ENCODE measurements at places on chromosomes 2 and 18.

GRCh38 chr18:13433685-13434084 is 215.1 kb downstream of the LDLRAD4 start:
- no peak for DNase-seq

DNA sequence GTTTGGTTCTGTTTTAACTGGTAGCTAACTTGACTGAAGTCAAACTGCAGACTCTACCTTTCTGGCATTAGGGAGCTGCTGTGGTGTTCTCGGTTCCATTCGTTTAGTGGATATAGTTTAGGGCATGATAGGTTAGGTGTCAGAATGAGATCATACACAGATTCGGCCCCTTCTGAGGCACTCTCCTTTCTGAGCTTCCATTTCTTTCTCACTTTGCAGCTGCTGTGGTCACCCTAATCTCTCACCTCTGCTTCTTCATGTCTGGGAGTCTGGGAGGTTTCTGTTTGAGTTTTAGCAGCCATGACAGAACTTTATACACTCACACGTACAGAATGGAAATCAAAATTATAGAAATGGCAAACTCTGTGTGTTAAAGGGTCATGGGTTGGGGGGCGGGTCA is 122.8 kb downstream of the ATP9B start:
- DNase-seq = no peak

GRCh38 chr2:1847846-1848598 is 103.7 kb upstream of the PXDN start:
- no peak for DNase-seq

- DNase-seq = no peak
Observed at GRCh38 chr2:31644551-31644950, 63.8 kb upstream of the SRD5A2 start.

GRCh38 chr2:100852999-100853908 is 33.3 kb downstream of the NPAS2 start:
- no peak for DNase-seq

DNA sequence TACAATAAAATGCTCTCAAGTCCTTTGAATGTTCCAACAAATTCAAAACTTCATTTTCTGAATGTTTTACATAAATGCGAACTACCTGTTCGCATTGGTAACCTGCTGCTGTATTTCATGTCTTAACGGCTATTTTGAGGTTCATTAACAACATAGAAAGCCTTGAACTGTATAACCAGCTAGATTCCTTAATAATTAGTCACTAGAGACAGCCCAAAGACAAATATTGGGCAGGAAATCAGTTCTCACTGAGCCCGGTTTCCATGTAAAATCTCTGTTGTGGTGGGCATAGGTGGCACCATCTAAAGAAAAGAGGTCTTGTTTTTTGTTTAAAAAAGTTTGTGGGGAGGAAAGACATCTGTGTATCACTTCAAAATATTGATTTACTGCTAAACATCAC is 29.2 kb downstream of the PDIA6 start:
- no peak for DNase-seq

GRCh38 chr2:239369631-239370161 is 31.1 kb downstream of the HDAC4 start:
- DNase-seq = peak; percentile 94

DNA sequence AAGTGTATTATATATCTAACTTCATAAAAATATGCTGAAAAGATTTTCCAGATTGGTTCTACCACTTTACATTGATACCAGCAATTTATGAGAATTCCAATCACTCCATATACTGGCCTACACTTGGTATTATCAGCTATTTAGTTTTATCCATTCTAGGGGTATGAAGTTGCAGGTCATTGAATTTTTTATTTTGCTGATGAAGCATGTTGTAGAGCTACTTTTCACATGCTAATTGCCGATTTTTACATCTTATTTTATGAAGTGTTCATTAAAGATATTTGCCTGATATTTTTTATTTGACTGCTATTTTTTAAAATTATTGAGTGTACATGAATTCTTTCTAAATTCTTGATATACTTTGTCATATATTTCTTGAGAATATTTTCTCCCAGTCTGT is 542.1 kb downstream of the ADCYAP1 start:
- DNase-seq = no peak

- DNase-seq = peak; percentile 31
Observed at GRCh38 chr2:218880102-218880858, at the start of gene WNT10A. TSS of gene WNT10A (plus strand) at chr2:218880852. CDS start at chr2:218880996, 144 bp downstream.

DNA sequence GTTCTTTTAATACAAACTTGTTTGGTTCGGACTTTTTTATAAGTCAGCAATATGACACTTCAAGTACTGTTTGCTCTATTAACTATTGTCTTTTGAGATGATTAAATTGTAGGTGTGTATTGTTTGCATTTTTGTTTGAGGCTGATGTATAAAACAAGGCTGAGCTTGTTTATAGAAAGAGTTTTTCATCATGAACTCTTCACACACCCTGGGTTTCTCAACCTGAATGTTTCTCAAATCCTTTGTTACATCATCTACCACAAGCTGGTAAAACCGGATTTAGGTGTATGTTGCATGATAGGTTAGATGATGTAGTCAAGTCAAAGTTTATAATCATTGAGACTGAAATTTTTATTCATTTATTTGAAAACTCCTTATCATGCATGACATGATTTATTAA is 335.2 kb upstream of the LRATD1 start:
- no peak for DNase-seq

- peak; percentile 95 for DNase-seq
Observed at GRCh38 chr2:145751629-145752028, 1231.7 kb upstream of the ZEB2 start.

- peak; percentile 91 for DNase-seq
Observed at GRCh38 chr2:231925303-231926179, 655 bp downstream of the NPPC start.

DNA sequence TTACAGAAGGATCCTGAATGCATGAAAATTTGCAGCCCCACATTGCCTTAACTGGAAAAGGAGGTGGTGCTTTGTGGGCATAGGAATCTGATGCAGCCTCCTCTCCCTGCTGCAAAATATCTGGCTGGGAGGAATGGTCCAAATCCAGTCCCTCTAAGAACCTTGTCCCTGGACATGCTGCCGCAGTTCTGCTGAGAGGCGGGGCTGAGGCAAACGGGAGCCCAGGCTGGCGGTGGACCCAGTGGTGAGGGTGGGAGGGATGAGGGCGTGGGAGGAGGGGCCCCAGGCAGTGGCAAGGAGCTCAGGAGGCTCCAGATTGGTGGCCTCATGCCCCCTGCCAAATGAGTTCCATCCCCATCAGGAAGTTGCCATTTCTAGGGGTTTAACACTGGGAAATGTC is 36.2 kb downstream of the ZAP70 start:
- DNase-seq = no peak

GRCh38 chr2:196172951-196173350 is 1.6 kb upstream of the STK17B start:
- DNase-seq = no peak

GRCh38 chr2:47782381-47782670 is 619 bp upstream of the MSH6 start:
- no peak for DNase-seq

GRCh38 chr18:78647018-78647417 is 332.6 kb upstream of the SALL3 start:
- DNase-seq = no peak

DNA sequence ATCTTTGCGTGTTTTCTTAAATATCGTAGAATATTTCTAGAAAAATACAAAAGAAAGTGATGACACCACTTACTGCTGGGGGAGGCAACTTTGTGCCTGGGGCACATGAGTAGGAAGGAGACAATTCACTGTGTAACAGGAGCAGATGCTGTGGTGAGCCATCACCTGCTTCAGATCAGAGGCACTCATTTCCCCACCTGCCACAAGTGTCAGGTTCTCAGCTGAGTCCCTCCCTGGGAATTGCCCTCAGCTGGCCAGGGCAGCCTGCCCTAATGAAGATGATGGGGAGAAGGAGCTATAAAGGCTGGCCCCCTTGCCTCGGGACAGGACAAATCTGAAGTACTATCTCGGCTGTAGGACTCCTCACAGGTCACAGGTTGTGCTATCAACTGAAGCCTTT is 322.8 kb downstream of the STK39 start:
- DNase-seq = no peak

- no peak for DNase-seq
Observed at GRCh38 chr2:123085484-123085883, 939.6 kb upstream of the CNTNAP5 start.

- DNase-seq = no peak
Observed at GRCh38 chr2:71063216-71063615, 5.2 kb upstream of the NAGK start.

GRCh38 chr18:26536664-26537063 is 11.7 kb downstream of the KCTD1 start:
- no peak for DNase-seq

DNA sequence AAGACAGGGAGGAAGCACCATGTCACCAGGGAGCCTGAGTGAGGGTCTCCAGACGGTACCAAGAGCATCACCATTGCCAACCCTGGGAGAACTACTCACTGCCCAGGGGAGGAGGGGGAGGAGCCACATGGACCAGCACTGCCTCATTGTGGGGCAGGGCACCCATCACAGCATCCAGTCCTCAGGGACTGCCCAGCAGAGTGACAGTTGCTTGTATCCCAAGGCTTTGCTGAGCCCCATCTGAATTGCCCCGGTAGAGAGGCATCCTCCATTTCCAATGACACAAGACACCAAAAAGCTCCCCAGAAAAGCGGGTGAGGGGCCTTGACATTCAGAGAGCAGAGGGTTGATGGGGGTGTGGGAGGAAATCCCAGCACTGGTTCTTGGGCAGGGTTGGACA is 6.8 kb upstream of the CIB4 start:
- no peak for DNase-seq

DNA sequence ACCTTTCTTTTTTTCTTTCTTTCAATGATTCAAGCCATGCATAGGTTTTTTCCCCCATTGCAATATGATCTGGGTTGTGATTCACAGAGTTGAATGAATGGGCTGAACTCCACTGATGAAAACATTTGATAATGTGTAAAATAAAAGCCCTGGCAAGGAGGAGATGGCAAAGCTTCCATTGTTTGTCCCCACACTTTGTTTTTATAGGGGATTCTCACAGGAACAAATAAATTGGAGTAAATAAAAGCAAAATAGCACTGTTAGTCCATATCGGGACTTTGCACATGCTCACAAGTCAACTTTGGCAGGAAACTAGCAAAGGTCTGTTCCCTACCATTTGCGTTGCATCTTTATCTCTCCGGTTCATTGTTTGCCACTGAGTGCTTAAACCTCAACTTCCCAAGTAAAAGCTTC is 55.7 kb downstream of the MEIS1 start:
- DNase-seq = no peak

DNA sequence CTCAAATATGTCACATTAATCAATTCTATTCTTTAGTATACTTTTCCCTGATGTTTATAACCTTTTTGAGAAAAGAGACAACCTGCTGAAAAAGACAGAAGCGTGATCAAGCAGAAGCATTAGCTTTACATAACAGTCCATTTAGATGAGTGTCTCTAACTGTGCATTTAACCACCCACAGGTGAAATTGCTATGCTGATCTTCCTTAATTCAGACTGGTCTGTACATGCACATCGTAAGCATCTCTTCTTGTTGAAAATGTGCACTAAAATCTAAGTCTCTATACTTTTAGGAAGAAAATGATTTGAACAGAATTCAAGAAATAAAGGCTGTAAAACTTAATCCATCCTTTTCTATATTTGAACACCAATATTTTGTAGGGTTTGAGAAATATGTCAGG is 794.4 kb upstream of the FSHR start:
- DNase-seq = no peak

DNA sequence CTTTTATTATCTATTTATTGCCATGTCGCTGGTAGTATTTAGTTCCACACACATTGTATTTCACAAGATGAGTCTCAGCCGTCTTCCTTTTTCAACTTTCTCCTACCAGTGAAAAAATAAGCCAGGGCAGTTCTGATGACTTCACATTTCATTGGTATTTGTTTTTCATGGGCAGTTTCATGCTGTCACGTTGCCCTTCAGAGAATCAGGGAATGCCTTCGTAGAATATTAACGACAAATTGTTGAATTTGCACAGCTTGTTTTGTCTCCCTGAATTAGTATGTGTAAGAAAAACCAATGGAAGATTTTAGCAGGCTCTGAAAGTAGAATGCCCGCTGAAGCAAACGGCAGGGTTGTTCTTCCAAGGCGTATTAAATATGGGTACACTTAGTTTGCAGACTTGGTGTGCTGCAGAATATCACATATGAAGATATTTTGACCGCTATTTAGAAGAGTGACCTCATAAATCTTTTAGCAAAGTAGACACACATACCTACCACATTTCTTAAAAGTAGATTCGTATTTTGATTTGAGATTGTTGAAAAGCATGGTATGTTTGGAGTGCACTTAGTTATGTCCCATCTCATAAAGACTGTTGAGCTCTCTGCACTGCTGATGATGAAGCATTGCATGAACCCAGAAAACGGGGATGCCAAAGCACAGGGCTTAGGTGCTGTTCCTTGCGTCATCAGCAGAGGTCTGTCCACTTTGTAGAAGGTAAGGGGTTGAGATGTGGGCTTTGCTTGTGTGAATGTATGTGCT is 2.9 kb downstream of the NEDD4L start:
- DNase-seq = no peak

GRCh38 chr18:78821396-78821795 is 158.2 kb upstream of the SALL3 start:
- DNase-seq = no peak

GRCh38 chr2:222290736-222291484 is 7.9 kb downstream of the PAX3 start:
- DNase-seq = no peak

DNA sequence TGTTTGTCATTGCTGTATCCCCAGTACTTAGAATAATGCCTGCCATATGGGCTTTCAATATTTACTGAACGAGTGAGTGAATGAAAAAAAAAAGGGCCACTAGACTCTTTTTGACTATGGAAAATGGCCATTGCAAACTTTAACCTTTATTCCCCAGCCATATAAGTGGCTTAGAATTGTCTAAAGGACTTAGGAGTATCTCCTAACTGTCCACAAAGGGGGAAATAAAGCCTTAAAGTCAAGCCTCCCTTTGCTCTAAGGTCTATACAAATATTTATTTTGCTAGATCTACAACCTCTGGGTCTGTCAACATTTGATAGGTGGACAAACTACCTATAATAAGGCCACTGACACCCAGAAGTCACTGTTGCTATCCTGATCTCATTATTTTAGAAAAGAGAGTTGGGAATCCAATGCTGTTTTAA is 25.7 kb downstream of the UPP2 start:
- DNase-seq = no peak

DNA sequence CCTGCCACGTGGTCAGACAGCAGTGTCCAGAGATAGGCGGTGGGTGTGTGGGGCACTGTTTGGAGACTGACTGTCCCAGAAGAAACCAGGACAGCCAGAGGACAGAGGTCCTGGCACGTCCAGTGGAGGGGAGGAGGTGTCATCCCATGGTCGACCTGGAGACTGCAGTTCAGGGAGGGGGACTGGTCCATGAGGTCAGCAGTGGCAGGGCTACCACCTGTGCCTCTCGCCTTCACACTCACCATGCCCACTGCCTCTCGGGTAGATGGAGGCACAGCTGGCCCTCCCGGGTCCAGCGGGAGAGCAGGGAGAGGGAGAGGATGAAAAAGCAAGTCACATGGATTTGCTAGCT is 53.9 kb downstream of the INHBB start:
- DNase-seq = no peak

- DNase-seq = peak; percentile 45
Observed at GRCh38 chr18:57008001-57008686, 138.7 kb upstream of the BOD1L2 start.
